Vagina (tissue), 2 donors: ENCODE measurements at places on chromosomes 16 and 17.

GRCh38 chr17:68603656-68604055 is 2.5 kb upstream of the FAM20A start:
- DNase-seq = no peak
- no peaks in the 10 kb centered on the region for H3K36me3 ChIP-seq
- no peaks in the 10 kb centered on the region for H3K27me3 ChIP-seq

DNA sequence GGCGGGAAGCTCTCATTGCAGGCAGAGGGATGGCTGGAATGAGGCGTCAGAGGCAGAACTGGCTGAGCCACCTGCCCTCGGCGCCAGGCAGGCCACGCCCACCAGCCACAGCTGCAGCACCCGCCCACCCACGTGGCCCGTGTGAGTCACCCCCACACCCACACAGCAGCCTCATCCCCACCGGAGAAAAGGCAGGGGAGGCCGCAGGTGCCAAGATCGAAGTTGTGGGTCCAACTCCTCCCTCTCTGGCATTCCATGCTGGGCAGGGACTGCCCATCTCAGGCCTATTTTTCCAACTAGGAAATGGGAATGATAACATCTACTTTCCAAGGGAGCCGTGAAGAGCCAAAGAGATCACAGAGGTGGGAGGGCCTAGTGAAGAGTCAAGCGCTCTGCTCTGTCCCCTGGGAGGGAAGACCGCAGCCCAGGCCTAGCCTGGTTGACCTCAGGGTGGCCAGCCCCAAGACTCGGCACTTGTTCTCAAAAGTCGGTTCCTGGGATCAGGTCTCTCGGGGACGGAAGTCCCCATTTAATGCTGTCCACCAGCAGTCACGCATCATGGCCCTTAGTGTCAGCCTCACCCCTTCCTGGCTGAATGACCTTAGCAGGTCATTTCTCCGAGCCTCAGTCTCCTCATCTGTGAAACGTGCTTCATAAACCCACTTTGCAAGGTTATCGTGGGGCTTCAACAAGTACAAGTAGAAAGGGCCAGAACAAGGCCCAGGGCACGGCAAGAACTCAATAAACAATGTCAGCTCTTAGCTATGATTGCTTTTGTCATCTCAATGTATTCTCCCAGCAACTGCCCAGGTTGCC is at the start of gene TRPV3:
TRPV3 (minus strand) TSS at position 45 of the 816 bp plus-strand sequence. CDS start 2,962 bp downstream, outside the sequence.
- H3K27ac ChIP-seq = peak within 1 kb of the TSS; percentile 52
- DNase-seq = no peak
- peak within 1 kb of the TSS; percentile 16 for H3K4me3 ChIP-seq
- H3K36me3 ChIP-seq = no peaks in the 10 kb centered on the region
- no peaks in the 10 kb centered on the region for H3K27me3 ChIP-seq

DNA sequence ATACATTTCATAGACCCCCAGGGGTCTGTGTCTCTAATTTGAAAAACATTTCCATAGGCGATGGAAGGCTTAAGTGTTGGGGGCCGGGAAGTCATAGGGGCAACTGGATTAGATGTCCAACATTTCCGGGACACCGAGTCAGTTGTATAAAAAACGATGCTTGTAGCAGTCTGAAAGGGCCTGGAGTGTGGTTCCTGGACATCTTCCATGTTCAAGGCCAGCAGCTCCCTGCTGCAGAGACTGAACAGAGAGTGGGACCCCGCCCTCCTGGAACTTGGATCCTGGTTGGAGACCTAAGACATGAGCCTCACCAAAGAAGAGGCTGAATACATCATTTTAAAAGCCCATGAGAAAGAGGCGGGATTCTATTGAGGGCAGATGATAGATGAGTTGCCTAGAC is 82.0 kb upstream of the ZNF423 start:
- no peak overlapping the region for H3K27ac ChIP-seq
- no peak overlapping the region for H3K4me3 ChIP-seq
- no peaks in the 10 kb centered on the region for H3K36me3 ChIP-seq
- no peaks in the 10 kb centered on the region for H3K4me1 ChIP-seq
- no peaks in the 10 kb centered on the region for H3K27me3 ChIP-seq

GRCh38 chr16:4399001-4399730 is 17.2 kb downstream of the CORO7 start:
- H3K4me1 ChIP-seq = peaks cover 6% of the 10 kb centered on the region
- H3K36me3 ChIP-seq = peaks cover 5% of the 10 kb centered on the region
- H3K4me3 ChIP-seq = no peak overlapping the region
- DNase-seq = no peak
- no peak overlapping the region for H3K27ac ChIP-seq

- H3K27me3 ChIP-seq = no peaks in the 10 kb centered on the region
- peaks cover 23% of the 10 kb centered on the region for H3K4me1 ChIP-seq
- DNase-seq = no peak
- H3K4me3 ChIP-seq = no peak overlapping the region
Measured at GRCh38 chr17:68910251-68910705, 44.9 kb downstream of the ABCA8 start.

GRCh38 chr17:50129728-50130558 is at the start of gene SAMD14:
TSS of gene SAMD14 (minus strand) at chr17:50130160. CDS start at chr17:50124959, 5,201 bp downstream.
- H3K4me3 ChIP-seq = peak within 1 kb of the TSS; percentile 49
- H3K36me3 ChIP-seq = no peaks in the 10 kb centered on the region
- DNase-seq = no peak
- no peaks in the 10 kb centered on the region for H3K27me3 ChIP-seq
- H3K4me1 ChIP-seq = peaks cover 47% of the 10 kb centered on the region

DNA sequence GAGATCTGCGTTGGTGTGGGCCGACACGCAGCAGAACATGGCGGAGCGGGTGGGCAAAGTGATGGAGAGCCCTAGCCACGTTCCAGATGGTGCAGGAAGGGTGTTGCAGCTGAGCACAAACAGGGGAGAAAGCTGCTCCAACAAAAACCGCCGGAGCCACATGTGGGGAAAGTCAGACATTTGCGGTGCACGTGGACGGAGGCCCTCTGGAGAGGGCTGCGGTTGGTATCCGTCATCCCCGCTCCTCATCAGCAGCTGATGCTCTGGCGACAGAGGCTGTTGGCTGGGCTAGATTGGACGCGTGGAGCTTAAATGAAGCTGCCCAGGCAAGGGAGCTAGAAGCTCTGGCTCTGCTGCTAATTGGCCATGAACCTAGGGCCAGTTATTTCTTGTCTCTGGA is 43.5 kb upstream of the ADCY9 start:
- no peak overlapping the region for H3K27ac ChIP-seq
- H3K4me1 ChIP-seq = no peaks in the 10 kb centered on the region
- DNase-seq = no peak
- no peaks in the 10 kb centered on the region for H3K27me3 ChIP-seq
- H3K36me3 ChIP-seq = no peaks in the 10 kb centered on the region

GRCh38 chr16:11315510-11315909 is 29.7 kb upstream of the RMI2 start:
- no peak overlapping the region for H3K4me3 ChIP-seq
- H3K36me3 ChIP-seq = no peaks in the 10 kb centered on the region
- no peak overlapping the region for H3K27ac ChIP-seq
- H3K4me1 ChIP-seq = peaks cover 14% of the 10 kb centered on the region
- no peak for DNase-seq

DNA sequence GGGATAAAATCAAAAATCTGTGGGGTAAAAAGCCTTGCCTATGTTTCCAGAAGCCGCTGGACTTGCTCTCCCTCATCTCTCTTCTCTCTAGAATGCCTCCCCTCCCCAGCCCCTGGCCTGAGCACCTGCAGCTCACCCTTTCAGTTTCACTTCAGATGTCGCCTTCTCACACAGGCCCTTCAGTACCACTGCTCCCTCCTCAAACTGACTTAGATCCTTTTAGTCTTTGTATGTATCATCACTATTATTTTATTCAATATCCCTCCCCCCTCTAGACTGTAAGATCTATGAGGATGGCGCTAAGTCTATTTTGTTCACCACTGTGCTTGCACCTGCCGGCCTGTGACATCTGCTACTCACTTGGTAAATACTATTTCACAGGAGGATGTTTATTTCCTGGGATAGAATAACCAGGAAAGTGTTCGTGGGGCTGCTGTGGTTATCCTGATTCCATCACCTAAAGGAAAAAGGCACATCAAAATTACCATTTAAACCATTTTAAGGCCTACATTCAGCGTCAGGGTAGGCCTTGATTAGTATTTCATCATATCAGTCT is 122.3 kb downstream of the MRTFB start:
- H3K27ac ChIP-seq = no peak overlapping the region
- H3K4me1 ChIP-seq = peaks cover 35% of the 10 kb centered on the region
- H3K36me3 ChIP-seq = no peaks in the 10 kb centered on the region
- H3K27me3 ChIP-seq = no peaks in the 10 kb centered on the region
- DNase-seq = no peak

DNA sequence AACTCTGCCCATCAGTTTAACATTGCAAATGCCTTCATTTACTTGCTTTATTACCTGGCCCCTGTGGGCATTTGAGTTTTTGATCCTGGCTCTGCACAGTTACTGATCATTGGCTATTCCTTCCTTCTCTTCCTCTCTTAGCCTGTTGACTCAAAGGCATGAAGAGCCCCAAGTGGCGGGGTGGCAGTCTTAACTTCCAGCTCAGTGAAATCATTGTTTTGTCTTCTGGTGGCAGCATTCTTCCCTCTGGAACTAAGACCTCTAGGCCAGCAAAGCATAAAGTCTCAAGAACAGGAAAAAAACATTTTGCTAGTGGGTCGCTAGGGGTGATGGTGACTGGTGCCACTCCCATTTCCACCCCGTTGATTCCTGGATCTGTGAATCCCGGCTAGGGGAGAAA is 52.3 kb upstream of the MRTFB start:
- DNase-seq = no peak
- H3K27ac ChIP-seq = no peak overlapping the region
- H3K4me1 ChIP-seq = peaks cover 39% of the 10 kb centered on the region
- no peaks in the 10 kb centered on the region for H3K27me3 ChIP-seq

DNA sequence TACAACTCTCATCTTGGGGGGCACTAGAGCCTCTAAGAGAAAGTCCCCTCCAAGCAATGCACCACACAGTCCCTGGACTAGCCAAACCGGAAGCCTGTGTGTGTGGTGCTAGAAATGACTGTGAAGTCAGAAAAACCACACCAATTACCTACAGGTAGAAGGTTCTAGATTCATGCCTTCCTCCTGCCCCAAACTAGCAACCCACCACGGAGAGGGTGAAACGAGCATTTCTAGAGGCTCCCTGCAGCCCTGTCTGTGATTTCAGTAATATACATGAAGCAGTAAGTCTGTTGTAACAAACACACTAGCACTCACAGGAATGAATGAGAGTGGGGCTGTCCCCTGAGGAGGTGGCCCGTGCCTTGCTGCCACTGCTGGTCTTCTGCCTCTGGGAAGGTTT is 13.6 kb downstream of the ZFHX3 start:
- H3K4me1 ChIP-seq = peaks cover 45% of the 10 kb centered on the region
- no peak for DNase-seq
- no peak overlapping the region for H3K4me3 ChIP-seq
- H3K27me3 ChIP-seq = no peaks in the 10 kb centered on the region
- no peak overlapping the region for H3K27ac ChIP-seq

- H3K27me3 ChIP-seq = no peaks in the 10 kb centered on the region
- no peak overlapping the region for H3K27ac ChIP-seq
- DNase-seq = no peak
- no peak overlapping the region for H3K4me3 ChIP-seq
- no peaks in the 10 kb centered on the region for H3K4me1 ChIP-seq
Measured at GRCh38 chr16:48788475-48788874, 178.5 kb upstream of the N4BP1 start.

GRCh38 chr17:9115214-9116191 is 94.2 kb downstream of the NTN1 start:
- DNase-seq = no peak
- H3K27ac ChIP-seq = peak overlapping the region; percentile 82
- H3K4me1 ChIP-seq = peaks cover 18% of the 10 kb centered on the region
- H3K4me3 ChIP-seq = peak overlapping the region; percentile 40
- no peaks in the 10 kb centered on the region for H3K27me3 ChIP-seq
- no peaks in the 10 kb centered on the region for H3K36me3 ChIP-seq

DNA sequence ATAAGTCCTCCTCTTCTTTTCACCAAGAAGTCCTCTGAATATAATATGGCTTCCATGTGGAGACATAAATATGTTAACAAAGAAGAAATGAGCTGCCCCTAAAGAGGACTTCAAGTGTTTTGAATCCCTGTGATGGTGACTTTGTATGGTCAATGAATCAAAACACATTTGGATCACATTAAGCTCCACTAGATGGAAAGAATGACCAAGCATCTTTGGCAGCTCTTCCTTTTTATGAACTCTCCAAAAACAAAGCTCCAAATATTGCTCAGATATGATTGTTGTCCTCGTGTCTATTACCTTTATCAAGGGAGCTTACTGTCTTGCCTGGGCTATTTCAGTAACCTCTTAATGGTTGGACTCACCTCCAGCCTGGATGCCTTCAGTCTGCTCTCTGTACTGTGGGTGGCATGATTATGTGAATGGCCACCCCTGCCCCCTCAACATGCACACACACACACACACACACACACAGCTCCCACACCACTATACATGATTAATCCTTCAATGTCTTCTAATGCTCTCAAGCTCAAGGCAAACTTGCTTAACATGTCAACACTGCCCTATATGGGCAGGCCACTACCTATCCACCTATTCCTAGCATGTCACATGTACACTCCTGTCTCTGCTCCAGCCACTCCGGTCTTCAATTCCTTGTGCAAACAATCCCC is 346.6 kb upstream of the SALL1 start:
- H3K27me3 ChIP-seq = no peaks in the 10 kb centered on the region
- no peaks in the 10 kb centered on the region for H3K4me1 ChIP-seq
- no peak overlapping the region for H3K4me3 ChIP-seq
- H3K36me3 ChIP-seq = no peaks in the 10 kb centered on the region

DNA sequence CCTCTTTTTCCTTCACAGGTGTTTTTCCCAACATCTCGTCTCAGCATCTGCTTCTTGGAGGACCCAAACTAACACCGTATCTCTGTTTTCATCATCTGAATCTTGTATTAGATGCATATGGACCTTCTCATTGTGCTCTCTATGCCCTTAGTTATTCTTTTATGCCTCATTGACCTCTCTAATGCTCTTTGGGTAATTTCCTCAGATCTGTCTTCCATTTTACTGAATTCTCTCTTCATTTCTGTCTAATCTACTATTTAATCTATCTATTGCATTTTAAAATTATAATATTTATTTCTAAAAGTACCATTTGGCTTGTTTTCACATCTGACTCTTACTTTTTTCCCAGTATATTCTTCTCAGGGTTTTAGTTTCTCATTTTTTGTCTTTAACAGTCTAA is 81.1 kb downstream of the PITPNC1 start:
- H3K4me3 ChIP-seq = no peak overlapping the region
- no peaks in the 10 kb centered on the region for H3K36me3 ChIP-seq
- H3K27ac ChIP-seq = no peak overlapping the region
- H3K4me1 ChIP-seq = no peaks in the 10 kb centered on the region
- DNase-seq = no peak
- no peaks in the 10 kb centered on the region for H3K27me3 ChIP-seq

- H3K4me3 ChIP-seq = no peak overlapping the region
- no peak for DNase-seq
- H3K27ac ChIP-seq = no peak overlapping the region
- H3K27me3 ChIP-seq = no peaks in the 10 kb centered on the region
- H3K4me1 ChIP-seq = peaks cover 4% of the 10 kb centered on the region
- no peaks in the 10 kb centered on the region for H3K36me3 ChIP-seq
Measured at GRCh38 chr17:68870976-68871375, 84.2 kb downstream of the ABCA8 start.
